ENCODE measurements at places on chromosomes 5 and 9. TPM values are rescaled to one million over a fixed set of nuclear protein-coding genes. Genes with fewer than 3 reads are reported as not detected.

Gene SPATA31C1
- not detected for total RNA-seq

Gene SLC34A1
- not detected for total RNA-seq

Gene TTC33
- 16.1 TPM for total RNA-seq

Gene ARL14EPL
- total RNA-seq: 0.35 TPM

Gene WWC1
- 80.3 TPM for total RNA-seq

Gene FAM153A
- total RNA-seq: not detected

Gene CARD6
- 3.2 TPM for total RNA-seq

Gene LHX3
- 0.13 TPM for total RNA-seq

Gene PCDHB8
- total RNA-seq: 0.32 TPM

Gene MRPL50
- 14.0 TPM for total RNA-seq

Gene DBH
- not detected for total RNA-seq

Gene MSX2
- 4.9 TPM for total RNA-seq

Gene DMRT3
- not detected for total RNA-seq

Gene QSOX2
- total RNA-seq: 27.0 TPM

Gene SLCO6A1
- total RNA-seq: not detected

Gene PLK2
- total RNA-seq: 42.3 TPM

Gene GABRA1
- not detected for total RNA-seq

Gene STING1
- 1.1 TPM for total RNA-seq

Gene PAM
- 23.7 TPM for total RNA-seq

Gene COL27A1
- 10.2 TPM for total RNA-seq

Gene CDX1
- total RNA-seq: not detected

Gene SLC22A4
- 5.0 TPM for total RNA-seq

Gene EPB41L4B
- total RNA-seq: 21.3 TPM

Gene ENTPD2
- 2.1 TPM for total RNA-seq

Gene IFNK
- not detected for total RNA-seq

Gene RMND5B
- total RNA-seq: 29.8 TPM

Gene SGCD
- total RNA-seq: 6.2 TPM

Gene RASGRF2
- total RNA-seq: 1.6 TPM

Gene BAAT
- 0.34 TPM for total RNA-seq

Gene MAMDC2
- total RNA-seq: 0.23 TPM

Gene RNF183
- not detected for total RNA-seq
